ENCODE measurements at places on chromosomes 16 and 17. TPM values are rescaled to one million over a fixed set of nuclear protein-coding genes. Genes with fewer than 3 reads are reported as not detected.

- DNase-seq: peak; percentile 89
These were observed 1.2 kb upstream of the BCO1 start for GRCh38 chr16:81237282-81237681.

The RASD1 gene
- 15.0 TPM for polyA plus RNA-seq

The ADAM11 gene
- not detected for polyA plus RNA-seq

The TMEM97 gene
- polyA plus RNA-seq: 31.3 TPM

The ATP1B2 gene
- polyA plus RNA-seq: 0.90 TPM

The ZNF276 gene
- 11.0 TPM for polyA plus RNA-seq

All from stomach (tissue), 19 donors.